Stimulated activated CD4-positive, alpha-beta T cell treated with anti-CD3 and anti-CD28 coated beads, Interleukin-1b, Interleukin-23, amount 100 ng/mL, for 1 hour (primary cell): ENCODE measurements at places on chromosomes 11 and 22.

DNA sequence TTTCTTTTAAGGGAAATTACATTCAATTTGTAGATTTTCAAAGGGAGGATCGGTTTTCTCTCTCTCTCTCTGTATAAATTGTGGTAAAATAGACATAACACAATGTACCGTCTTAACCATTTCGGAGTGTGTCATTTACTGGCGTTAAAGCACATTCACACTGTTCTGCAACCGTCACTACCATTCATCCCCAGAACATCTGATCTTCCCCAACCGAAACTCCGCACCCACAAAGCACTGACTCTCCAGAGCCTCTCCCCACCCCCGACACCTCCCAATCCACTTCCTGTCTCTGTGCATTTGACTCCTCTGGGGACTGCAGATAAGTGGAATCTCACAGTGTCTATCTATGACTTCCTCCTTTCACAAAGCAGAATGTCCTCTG is 15.9 kb upstream of the GRAMD4 start:
- no peak for DNase-seq

GRCh38 chr11:26557666-26558065 is 14.4 kb downstream of the MUC15 start:
- DNase-seq: no peak

- DNase-seq: no peak
Measured at GRCh38 chr22:43827926-43828724, 16.0 kb upstream of the EFCAB6 start.

DNA sequence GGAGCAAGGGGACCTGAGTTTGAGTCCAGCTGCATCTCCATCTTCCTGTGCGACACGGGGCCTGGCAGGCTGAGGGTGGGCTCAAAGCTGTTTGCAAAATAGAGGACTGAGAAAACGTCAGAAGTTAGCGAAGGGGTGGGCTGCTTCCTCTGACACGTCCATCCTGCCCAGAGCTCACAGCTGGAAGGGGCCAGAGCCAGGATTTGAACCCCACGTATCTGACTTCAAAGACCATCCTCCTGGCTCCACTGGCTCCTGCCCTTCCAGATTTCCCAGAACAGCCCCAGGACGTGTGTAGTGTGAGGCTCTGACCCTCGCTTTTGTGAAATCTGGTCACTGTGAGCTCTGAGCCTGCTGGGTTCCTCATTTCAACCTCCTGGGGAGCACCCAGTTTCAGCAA is 56.3 kb downstream of the CD82 start:
- DNase-seq: no peak

GRCh38 chr11:119713359-119714040 is 15.5 kb downstream of the NECTIN1 start:
- DNase-seq: no peak

GRCh38 chr22:45294030-45294429 is 9.3 kb downstream of the UPK3A start:
- no peak for DNase-seq

DNA sequence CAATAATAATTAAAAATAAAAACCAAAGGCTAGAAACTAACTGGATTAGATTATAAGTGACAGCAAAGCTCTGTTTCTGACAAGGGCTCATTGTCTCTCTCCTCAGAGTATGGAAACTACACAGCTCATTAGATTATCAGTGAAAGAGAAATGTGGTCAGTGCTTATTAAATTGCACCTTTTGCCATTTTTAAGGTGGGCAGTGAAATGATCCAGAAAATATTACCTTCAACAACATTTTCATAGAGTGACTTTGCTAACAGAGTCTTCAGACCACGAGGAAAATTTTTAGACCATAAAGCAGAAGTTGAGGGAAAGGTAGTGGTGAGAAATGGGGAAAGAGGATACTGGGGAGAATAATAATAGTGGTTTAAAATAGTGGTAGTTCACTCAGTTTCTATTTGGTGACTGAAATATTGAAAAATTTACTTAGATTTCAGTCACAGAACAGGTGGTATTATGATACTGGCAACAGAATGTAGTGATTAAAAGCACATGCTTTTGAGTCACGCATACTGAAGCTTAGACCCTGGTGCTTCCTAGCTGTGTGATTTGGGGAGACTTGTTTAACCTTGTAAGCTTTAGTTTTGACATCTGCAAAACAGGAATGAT is 684.0 kb upstream of the CCDC90B start:
- DNase-seq: no peak

DNA sequence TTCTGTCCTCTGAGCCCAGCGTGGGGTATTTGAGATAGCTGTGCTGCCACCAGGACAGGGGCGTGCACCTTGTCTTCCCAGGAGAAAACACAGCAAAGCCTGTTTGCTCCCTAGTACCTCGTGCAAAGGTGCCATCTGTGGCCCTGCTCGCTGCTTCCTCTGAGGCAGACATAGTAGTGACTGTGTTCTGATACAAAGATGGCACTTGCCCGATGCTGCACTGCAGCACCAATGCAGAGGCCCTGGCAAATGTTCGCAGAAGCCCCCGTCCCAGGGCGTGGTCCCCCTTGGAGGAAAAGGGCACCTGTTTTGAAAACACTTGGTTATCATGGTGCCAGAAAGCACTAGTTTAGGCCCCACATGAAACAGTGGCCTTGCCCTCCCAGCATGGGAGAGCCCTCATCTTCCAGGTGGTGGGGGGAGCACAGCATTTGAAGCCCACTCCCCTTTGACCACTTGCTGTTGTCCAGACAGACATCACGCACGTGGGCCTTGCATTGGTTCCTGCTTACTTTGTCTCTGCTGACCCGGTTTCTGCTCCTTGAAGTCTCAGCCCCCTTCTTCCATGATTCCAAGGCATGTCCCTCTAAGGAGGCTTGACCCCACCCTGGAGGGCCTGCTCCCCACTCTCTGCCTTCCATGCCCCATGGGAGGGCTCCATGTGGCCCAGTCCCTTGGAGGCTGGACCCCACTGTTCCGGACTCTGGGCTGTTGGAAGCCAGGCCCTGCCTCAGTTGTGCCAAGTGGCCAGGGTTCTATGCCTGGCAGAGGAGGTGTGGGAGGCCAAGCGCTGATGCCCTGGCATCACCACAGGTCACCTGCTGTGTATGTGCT is 109.4 kb downstream of the KCNQ1OT1 start:
- DNase-seq: no peak
